ENCODE measurements at places on chromosomes 2 and 18.

- no peak for DNase-seq
These were observed 355.2 kb upstream of the TRIB2 start for GRCh38 chr2:12361506-12361905.

GRCh38 chr18:75635096-75635495 is 207.6 kb upstream of the SMIM21 start:
- DNase-seq, result no peak

GRCh38 chr2:145638675-145639074 is 1118.8 kb upstream of the ZEB2 start:
- DNase-seq, result no peak

DNA sequence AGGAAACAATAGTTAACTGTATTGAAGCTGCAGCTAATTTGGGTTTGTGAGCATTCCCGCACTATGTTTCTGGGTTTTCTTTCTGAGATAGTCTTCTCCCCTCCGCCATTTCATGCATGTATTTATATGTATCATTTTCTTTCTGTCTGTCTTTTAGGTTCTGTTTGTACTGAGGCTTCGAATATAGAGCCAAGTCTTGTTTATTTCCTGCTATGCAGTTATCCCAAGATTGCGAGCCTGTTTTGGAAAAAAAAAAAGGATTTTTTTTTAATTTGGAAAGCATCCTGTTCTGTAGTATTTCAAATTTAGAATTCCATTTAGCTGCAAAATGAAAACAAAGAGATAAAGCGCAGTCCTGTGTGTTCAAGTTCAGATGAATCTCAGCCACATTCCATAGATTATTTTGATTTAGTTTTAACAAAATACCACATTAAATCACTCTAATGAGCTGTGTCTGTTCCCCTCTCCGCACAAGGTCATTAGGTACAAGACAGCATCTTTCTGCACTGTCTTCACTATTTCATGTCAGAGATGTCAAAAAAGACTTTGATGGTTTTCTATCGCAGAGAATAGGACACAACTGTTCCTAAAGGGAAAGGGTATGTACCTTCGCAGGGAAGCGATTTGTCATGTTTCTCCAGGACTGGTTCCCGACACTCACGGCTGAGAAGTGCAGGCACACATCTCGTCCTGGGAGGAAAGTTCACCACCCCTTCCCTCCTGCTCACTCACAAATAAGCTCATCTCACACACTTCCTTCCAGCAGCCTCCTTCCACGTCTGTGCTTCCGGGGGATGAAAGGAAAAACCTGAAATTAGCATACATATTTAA is 443.4 kb downstream of the ZNF516 start:
- DNase-seq, result no peak

DNA sequence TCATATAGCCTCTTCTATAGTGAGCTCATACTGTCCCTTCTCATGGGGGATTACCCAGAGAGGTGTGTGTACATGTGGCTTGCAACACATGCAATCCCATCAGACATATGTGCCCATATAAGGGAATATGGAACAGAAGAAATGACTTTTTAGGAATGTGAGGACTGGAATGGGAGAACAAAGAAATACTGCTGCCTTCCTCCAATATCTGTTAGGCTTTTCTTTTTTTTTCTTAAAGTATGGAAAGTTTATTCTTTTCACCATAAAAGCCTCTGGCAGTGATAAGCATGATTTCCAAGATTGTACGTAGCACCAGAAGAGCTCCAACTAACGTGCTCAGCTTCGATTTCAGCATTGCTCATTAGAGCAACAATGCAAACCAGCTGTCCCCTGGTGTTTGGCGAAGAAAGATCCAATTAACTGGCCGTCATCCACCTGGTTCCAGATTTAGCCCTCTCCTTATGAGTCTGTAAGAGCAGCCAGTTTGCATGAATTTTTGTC is 113.6 kb downstream of the ADCYAP1 start:
- DNase-seq, result no peak

DNA sequence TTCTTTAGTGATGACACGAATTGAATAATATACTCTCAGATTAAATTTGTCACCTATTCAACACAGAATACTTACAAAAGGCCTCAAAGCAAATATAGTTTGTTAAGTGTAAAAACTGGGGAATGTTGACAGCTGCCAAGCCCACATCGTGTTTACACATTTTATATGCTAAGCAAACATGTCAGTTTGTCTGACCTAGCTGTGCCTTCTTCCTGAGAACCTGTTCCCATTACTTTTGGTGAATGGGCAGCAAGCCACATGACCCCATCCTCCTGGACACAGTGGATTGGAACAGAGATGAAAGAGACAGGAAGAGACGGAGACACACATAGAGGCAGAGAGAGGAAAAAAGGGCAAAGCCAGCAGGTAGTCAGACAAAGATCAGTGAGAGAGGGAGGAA is 22.9 kb upstream of the CUL3 start:
- DNase-seq, result no peak

DNA sequence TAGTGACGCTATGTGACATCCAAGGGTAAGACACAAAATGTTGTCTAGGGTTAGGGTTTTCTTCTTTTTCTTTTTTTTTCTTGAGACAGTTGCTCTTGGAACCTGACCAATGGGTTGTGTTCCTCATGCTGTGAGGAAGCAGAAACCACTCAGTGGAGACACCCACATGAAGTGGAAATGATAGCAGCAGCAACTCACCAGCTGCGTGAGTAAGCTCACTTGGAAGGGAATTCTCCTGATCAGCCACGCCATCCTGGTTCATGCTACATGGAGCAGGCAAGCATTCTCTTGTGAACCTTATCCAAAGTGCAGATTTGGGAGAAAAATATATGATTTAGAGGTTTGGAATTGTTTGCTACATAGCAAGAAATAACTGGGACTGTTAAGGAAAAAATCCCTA is 863.7 kb downstream of the EPHA4 start:
- no peak for DNase-seq

- DNase-seq, result no peak
These were observed 9.6 kb downstream of the ANTXR1 start for GRCh38 chr2:69022548-69022947.

DNA sequence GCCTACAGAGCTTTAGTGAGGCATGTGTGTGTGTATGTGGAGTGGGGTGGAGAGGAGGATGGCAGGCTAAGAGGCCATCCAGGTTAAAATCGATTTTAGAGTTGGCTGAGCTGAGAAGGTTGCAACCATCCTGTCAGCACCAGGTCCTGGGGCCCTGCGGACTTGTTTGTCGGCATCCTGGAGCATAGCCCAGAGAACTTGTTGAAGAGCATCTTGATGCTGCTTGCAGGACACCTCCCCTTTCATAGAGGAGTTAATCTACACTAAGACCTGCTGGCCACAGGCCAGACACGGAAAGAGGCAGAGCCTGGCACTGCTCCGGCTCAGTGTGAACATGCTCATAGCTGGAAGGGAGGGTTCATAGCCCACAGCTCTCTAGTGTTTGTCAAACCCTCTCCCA is 72.1 kb upstream of the RGPD5 start:
- DNase-seq, result no peak

DNA sequence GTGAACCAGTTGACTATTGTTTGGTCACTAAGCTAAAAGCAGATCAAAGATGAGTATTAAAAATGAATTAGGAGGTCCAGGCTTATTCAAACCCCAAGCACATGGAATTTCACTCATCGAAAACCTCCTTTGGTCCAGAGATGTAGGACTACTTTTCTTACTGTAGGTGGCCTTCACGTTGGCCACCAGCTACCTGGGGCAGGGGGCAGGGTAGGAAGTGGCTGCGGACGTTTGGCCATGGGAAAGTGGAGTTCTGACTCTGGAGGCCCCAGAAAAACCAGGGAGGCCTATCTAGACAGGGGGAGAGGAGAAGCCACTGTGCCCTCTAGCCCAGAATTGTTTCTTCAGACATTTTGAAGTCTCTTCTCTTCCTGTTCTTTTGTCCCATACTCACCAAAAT is 31.8 kb upstream of the CABLES1 start:
- no peak for DNase-seq

- DNase-seq, result no peak
These were observed 428.1 kb upstream of the ID2 start for GRCh38 chr2:8253781-8254180.

DNA sequence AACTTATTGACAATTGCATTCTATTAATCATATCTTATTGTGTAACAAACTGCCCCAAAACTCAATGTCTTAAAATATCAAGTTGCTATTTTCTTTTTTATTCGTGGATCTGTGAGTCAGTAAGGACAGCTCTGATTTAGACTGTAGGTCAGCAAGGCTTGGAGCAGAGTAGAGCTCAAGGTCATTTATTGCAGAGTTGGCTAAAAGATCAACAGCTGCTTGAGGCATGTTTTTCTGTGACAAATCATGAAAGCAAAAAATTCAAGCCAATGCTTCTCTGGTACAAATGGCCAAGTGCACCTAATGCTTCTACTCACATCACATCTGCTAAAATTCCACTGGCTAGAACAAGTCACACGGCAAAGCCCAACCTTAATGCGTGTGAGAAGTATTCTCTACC is 497.7 kb upstream of the LRATD1 start:
- DNase-seq, result no peak

GRCh38 chr2:232636788-232637420 is 3.5 kb downstream of the EFHD1 start:
- no peak for DNase-seq

- no peak for DNase-seq
These were observed 1.1 kb upstream of the ATP6V1C2 start for GRCh38 chr2:10720306-10720705.

GRCh38 chr2:10260130-10260529 is 42.6 kb upstream of the HPCAL1 start:
- no peak for DNase-seq

- DNase-seq, result no peak
These were observed 373.9 kb downstream of the SETBP1 start for GRCh38 chr18:45054636-45055035.

DNA sequence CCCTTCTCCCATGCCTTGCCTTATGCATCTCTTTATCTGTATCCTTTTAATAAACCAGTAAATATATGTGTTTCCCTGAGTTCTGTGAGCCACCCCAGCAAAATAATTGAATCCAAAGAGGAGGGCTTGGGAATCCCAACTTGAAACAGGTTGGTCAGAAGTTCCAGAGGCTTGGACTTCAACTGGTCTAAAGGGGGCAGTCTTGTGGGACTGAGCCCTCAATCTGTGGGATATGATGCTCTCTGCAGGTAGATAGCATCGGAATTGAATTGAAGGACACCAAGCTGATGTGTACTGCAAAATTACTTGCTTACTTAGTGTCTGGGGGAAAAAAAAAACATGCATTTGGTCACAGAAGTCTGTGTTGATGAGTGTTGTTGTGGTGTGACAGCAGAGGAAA is 1033.5 kb upstream of the TMEFF2 start:
- DNase-seq, result no peak

DNA sequence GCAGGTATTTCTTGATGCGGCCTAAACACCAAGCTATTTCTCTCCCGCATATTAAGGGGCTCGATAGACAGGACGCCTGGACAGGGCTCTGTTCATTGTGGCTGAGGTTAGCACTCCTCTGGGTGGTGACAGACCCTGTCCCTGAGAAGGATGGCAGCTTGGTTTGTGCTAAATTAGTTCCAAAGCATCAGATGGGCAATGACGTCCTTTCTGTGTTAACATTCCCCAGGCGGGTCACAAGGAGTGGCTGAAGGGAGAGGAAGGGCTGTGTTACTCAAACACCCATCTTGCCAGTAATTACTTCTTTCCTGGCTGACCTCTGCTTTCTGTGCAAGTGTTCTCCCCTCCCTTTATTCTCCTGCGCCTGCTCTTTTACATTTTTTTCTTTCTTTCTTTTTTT is 75.0 kb downstream of the TMEM247 start:
- no peak for DNase-seq

- no peak for DNase-seq
These were observed 4.5 kb upstream of the MYO5B start for GRCh38 chr18:50199346-50199855.

GRCh38 chr2:219713110-219713509 is 85.7 kb downstream of the SLC4A3 start:
- no peak for DNase-seq

DNA sequence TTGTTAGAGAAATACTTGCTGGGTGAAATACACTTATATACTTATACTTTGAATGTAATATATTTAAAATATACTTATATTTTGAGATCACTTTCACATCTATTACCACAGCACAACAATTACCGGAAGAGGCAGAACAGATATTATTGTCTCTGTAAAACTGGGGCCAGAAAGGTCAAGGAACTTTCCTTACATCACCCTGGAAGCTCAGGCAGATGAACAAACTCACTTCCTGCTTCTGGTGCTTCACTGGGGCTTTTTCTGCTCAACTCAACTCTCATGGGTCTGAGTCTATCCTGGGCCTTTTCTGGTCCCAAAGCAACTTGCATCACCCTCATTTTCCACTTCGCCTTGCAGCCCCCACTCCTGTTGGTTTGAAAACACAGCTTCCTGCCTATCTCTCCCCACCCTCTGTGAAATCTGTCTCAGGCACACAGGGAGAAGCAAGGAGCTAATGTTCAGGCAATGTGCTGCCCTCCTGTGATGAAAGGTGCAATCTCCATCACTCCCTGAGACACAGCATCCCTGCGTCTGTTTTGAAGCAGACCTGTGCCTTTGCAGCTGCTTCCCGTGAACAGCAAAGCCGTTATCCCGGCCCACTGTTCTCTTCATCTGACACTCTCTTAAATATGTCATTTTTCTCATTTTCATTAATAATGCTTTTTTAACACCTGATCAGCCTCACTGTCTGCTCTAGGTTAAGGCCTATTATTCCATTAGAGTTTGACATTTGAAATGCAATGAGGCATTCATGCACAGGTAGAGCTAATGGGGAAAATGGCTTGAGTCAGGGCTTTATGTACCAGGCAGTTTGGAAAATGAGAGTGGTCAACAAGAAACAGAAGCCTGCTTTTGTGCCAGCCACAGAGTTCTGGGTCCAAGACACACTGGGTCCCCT is 251.9 kb upstream of the CHAC2 start:
- no peak for DNase-seq

All from activated naive CD8-positive, alpha-beta T cell treated with anti-CD3 and anti-CD28 coated beads, Interleukin-2, amount 50 U/mL, for 24 hours (primary cell).